ENCODE measurements at places on chromosomes 5 and 9.

GRCh38 chr5:97745817-97746216, 562.8 kb upstream of the RIOK2 start:
- DNase-seq: no peak

DNA sequence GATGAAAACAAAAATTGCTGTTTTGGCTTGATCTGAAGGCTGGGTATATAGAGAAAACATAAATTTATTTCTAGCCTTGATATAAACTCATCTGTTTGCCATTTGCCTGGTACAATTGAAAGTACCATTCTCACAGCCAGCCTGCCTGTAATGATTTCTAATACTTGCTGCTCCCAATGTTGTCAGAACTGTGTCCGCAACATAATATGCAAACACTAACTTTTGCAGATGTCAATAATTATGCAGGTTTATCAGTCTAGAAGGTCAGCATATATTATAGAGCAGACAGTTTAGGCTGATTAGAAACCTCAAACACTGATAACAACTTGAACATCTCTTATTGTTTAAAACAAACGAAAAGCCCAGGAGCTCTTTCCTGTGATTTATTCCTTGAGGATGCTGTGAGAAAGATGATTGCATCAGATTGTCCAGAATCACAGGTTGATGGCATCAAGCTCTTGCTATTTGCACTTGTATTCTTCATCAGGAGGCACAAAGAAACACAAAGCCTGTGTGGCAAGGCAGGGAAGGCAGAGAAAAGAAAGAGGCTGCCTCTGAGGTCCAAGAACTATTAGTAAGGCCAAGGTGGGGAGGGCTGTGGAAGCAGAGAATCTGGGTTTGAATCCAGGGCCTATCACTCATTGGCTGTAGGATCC, 21.4 kb upstream of the HMHB1 start:
- no peak for DNase-seq

GRCh38 chr9:114112778-114113584, 13.9 kb upstream of the KIF12 start:
- DNase-seq: no peak

DNA sequence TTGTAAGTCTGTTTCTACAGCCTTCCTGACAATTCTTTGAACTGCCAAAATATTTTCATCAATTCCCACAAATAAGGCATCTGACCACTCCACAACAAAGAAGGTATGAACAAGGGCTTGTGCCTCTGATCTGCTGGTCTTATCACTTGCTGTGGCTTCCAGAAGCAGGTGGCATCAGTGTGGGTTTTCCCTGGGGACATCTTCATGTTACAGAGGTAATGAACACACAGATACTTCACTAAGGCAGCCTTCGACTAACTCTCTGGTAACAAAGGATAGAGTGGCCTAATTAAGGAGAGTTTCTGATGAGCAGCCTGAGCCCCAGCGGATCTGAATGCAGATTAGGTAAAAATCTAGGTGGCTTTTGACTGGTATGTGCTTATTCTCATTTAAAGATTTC, 15.2 kb upstream of the ERAP2 start:
- DNase-seq: no peak

GRCh38 chr5:158380661-158381060, 521.7 kb upstream of the CLINT1 start:
- DNase-seq: no peak

DNA sequence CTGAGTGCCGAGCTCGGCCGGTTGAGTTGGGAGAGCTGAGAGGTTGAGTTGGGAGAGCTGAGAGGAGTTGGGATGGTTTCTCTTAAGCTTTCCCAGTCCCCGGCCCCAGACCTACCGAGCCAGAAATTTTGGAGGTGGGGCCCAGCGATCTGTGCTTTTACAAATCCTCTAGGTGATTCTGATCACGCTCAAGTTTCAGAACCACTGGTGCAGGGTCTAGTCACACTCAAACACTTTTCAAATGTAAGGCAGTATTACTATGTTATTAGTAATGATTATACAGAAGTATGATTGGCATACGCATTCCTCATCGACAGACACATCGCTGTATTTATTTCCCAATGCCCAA, 256 bp upstream of the CLINT1 start:
- DNase-seq: no peak

DNA sequence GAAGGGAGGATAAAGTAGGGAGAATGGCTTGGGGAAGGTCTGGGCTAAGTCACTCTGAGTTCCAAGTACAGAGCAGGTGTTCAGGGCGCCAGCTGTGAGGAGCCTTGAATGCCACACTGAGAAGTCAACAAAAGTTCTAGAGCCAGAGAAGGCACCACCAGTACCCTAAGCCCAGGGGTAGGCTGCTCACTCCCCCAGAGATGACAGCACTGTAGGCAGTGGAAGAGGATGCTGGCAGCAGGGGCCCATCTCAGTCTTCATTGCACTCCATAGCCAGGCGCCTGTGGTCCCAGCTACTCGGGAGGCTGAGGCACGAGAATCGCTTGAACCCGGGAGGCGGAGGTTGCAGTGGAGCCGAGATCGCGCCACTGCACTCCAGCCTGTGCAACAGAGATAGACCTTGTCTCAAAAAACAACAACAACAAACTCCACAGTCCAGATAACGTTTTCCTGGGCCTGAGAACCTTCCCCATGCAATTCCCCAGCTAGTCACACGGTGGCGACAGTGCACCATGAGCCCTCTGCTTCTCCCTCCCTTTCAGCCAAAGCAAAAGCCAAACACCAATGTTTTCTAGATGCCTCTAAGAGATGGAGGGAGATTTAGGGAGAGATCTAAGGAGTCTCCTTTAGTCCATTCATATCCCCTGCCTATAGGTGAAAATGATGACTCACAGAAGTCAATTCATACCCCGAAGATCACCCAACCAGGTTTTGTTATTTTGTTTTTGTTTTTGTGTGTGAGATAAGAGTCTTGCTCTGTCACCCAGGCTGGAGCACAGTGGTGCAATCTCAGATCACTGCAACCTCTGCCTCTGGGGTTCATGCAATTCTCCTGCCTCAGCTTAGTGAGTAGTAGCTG, 19.8 kb upstream of the NSD1 start:
- DNase-seq: peak; percentile 81

DNA sequence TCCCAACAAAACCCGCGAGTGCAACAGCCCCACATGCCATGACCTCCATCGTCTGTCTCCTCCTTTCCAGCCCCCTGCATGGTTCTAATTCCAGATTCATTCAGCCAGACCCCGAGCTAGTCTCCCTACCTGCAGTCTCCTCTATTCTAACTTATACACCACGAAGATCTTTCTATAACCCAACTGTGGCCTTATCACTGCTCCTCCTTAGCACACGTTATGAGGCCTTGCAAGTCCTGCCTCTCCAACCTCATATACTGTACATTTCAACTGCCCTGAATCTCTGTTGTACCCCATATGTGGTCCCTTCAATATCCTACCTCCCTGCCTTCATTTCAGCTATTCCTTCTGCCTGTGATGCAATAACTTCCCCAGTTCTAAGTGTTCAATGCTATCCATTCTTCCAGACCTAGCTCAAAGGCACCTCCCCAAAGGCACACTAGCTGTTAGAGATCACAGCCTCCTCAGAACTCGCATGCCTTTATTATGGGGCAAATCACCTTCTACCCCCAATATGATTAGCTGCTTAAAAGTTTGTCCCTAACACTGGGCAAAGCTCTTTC, 215.1 kb upstream of the TRIM32 start:
- DNase-seq: no peak

DNA sequence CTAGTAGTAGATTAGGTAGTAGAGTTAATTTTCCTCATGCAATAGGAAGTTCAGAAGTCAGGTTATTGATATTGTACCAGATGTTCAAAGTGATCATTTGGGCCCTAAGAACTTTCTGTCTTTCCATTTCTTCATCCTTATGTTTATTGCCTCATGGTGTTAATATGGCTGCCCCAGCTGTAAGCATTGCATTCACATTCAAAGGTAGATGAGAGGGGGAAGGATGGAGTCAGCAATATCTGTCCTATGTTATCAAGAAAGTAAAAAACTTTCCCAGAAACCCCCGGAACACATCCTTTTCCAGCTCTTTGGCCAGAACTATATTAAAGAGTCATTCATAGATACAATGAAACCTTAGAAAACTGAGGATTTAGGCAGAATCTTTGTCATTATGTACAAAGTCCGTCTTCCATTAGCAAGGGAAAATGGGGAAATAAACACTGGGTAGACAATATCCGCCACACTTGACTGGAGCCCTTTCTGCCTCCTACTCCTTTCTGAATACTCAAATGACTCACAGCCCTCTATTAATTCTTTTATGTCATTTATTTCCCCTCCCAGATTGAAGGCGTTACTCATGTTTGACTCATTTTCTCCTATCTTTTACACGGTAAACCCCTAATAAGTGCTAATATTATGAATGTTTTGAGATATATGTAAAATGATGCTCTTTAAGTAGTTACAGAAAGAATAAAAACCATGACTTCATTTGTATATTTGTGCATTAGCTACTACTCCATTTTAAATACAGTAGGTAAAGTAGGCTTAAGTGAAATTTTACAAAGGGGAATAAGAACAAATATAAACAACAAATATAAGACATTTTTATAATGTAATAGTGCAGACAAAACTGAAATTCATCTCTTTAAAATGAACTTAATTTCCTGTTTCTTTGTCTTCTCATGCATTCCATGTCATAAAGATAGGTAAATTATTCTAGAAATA, 127.6 kb downstream of the SLF1 start:
- no peak for DNase-seq

GRCh38 chr9:91905991-91906469, 44.0 kb downstream of the ROR2 start:
- no peak for DNase-seq

- no peak for DNase-seq
These were observed 114.9 kb downstream of the PDZD2 start for GRCh38 chr5:31753700-31754357.

DNA sequence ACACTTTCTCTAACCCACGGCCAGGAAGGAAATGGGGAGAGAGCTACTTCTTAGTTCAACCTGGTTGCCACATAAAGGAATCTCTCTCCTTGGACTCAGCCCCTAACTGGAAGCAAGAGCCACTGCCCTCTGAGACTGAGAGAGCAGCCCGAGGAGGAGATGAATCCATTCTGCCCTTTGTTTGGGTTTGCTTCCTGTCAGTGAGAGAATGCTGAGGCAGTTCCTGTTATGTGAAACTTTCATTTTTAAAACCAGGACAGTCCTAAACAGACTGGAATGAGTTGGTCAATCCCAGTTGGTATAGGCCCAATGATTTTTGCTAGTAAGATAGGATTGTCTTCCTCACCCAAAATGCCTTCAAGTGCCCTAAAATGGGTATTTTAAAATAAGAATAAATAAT, 205.1 kb downstream of the NTRK2 start:
- no peak for DNase-seq

DNA sequence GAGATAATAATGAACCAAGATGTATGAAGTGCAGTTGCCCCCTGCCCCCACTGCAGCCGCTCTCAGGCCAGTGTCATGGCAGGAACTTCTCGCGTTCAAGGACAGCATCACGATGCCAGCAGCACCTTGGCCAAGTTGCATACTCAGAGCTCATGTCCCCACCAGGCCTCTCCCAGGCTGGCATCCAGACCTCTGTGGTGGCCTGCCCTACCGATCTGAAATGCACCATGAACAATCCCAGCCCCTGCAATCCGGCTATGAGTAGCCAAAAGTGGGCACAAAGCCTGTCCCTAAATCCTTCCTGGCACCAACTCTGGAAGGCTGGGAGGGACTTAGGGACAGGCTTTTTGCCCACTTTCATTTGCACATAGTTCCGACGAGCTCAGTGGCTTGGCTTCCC, 140.9 kb downstream of the PAX5 start:
- DNase-seq: no peak

GRCh38 chr9:127586537-127586936, 25.5 kb upstream of the STXBP1 start:
- no peak for DNase-seq

GRCh38 chr9:129596541-129597331, 24.2 kb downstream of the C9orf50 start:
- no peak for DNase-seq

- no peak for DNase-seq
These were observed 68.5 kb upstream of the RAI14 start for GRCh38 chr5:34587355-34588241.

DNA sequence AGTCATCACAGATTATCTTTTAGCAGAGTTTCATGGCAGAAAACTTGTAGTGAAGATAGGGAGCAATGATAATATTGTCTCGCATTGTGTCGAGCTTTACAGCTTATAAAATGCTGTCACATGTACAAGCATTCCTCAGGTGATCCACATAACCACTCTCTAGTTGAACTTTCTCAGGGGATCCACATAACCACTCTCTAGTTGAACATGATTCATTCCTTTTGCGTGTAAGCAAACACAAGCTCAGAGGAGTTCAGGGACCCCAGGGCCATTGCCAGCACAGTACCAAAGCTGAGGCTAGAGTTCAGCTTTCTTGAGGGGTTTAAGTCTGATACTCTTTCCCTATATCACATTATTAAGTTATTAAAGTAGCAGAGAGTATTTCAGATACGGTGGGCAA, 86.7 kb downstream of the CDH6 start:
- no peak for DNase-seq

All from SW 1271 (cell line).